Activated CD4-positive, alpha-beta T cell treated with anti-CD3 and anti-CD28 coated beads, Interleukin-2, amount 10 ng/mL, durations not matched to agents 7 days and 5 days (primary cell): ENCODE measurements at places on chromosomes 1 and 21. TPM values are rescaled to one million over a fixed set of nuclear protein-coding genes. Genes with fewer than 3 reads are reported as not detected.
A peak's percentile ranks its signal among the peaks of the same experiment; 100 is the strongest.

DNA sequence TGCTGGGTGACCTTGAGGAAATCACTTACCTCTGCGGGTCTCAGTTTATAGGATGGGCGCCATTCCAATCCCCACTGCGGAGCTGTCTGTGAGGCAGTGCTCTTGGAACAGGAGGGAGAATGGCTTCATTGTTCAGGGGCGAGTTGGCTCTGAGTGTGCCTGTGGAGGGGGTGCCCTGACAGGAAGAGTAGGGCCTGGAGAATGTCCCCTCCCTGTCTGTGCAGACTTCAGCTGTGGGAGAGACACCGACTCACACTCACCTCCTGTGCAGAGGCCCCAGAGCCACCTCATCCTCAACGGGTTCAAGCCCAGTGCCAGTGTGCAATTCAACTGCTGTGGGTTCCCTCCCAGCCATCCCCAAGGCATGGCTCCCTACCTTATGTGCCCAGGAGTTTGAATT lies 17.1 kb downstream of the ADORA1 start:
- H3K36me3 ChIP-seq: no peaks in the 10 kb centered on the region
- no peak for DNase-seq
- H3K4me3 ChIP-seq: no peak overlapping the region
- no peaks in the 10 kb centered on the region for H3K27me3 ChIP-seq
- no peak overlapping the region for H3K27ac ChIP-seq

- H3K36me3 ChIP-seq: peaks cover 4% of the 10 kb centered on the region
- no peaks in the 10 kb centered on the region for H3K27me3 ChIP-seq
- peaks cover 28% of the 10 kb centered on the region for H3K4me1 ChIP-seq
- no peak overlapping the region for H3K4me3 ChIP-seq
- DNase-seq: no peak
- no peak overlapping the region for H3K27ac ChIP-seq
These were observed 40.0 kb downstream of the MEF2D start for GRCh38 chr1:156460525-156460924.

- H3K4me3 ChIP-seq: no peak overlapping the region
- no peaks in the 10 kb centered on the region for H3K4me1 ChIP-seq
- H3K36me3 ChIP-seq: no peaks in the 10 kb centered on the region
- peaks cover 37% of the 10 kb centered on the region for H3K27me3 ChIP-seq
These were observed 10.1 kb upstream of the GNG12 start for GRCh38 chr1:67843331-67843730.

- no peak for DNase-seq
- peak overlapping the region; percentile 44 for H3K27ac ChIP-seq
- no peak overlapping the region for H3K4me3 ChIP-seq
- peaks cover 30% of the 10 kb centered on the region for H3K4me1 ChIP-seq
- H3K27me3 ChIP-seq: no peaks in the 10 kb centered on the region
These were observed 27.0 kb downstream of the DISC1 start for GRCh38 chr1:231653632-231654031.

- peaks cover 9% of the 10 kb centered on the region for H3K4me1 ChIP-seq
- no peak for DNase-seq
- no peaks in the 10 kb centered on the region for H3K27me3 ChIP-seq
- H3K4me3 ChIP-seq: no peak overlapping the region
- no peaks in the 10 kb centered on the region for H3K36me3 ChIP-seq
These were observed 859 bp upstream of the ANGPTL1 start for GRCh38 chr1:178871551-178872320.

DNA sequence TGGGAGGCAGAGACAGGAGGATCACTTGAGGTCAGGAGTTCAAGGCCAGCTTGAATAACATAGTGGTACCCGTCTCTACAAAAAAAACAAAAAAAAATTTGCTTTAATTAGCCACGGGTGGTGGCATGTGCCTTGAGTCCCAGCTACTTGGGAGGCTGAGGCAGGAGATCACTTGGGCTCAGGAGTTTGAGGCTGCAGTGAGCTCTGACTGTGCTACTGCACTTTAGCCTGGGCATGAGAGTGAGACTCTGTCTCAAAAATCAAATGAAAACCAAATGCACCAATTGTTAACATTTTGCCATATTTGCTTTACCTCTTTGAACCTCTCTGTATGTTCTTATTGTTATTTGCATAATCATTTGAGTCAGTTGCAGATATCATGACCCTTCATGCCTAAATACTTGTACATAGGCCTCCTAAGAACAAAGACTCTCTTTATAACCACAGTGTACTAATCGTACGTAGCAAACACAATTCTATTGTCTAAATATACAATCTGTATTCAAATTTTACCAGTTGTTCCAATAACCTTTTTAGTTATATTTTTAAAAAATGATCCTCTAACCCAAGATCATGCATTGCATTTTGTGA lies 8.5 kb upstream of the NID1 start:
- no peak overlapping the region for H3K27ac ChIP-seq
- no peak overlapping the region for H3K4me3 ChIP-seq
- no peaks in the 10 kb centered on the region for H3K4me1 ChIP-seq
- H3K27me3 ChIP-seq: peaks cover 7% of the 10 kb centered on the region

GRCh38 chr1:93967306-93967705 lies 58.1 kb upstream of the GCLM start:
- H3K27ac ChIP-seq: no peak overlapping the region
- no peak for DNase-seq
- no peaks in the 10 kb centered on the region for H3K27me3 ChIP-seq
- H3K4me3 ChIP-seq: no peak overlapping the region
- no peaks in the 10 kb centered on the region for H3K36me3 ChIP-seq

DNA sequence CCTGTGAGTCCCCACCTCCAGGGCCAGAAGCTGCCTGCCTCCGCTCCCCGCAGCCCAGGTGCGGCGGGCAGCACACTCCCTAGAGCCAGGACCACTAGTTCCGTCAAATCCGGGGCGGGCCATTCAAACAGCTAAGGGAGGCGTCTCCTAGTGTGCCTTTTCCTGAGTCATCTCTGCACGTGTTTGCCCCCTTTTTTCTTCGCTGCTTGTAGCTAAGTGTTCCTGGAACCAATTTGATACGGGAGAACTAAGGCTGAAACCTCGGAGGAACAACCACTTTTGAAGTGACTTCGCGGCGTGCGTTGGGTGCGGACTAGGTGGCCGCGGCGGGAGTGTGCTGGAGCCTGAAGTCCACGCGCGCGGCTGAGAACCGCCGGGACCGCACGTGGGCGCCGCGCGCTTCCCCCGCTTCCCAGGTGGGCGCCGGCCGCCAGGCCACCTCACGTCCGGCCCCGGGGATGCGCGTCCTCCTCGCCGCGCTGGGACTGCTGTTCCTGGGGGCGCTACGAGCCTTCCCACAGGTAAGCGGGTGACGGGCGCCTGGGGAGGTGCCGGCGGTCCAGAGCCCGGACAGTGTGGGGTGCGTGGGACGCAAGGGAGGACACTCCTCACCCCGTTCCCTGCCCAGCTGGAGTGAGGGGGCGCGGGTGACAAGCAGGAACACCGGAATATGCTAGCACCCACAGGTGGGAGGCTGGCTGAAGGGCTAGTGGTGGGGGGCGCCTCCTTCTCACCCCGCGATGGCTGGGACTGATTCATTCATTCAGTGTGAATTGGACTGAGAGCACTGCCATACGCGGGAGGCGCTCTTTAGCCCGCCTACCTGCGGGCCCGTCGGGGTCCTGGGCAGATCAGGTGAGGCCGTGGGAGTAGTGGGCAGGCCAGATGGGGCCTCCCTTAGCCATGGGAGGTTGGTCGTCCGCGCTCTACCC lies at the start of gene TNFRSF8:
TSS of gene TNFRSF8 (plus strand) at position 163 of the 932 bp plus-strand sequence. CDS start at position 459, 296 bp downstream.
- peak; percentile 43 for DNase-seq
- H3K27ac ChIP-seq: peak within 1 kb of the TSS; percentile 65
- peaks cover 26% of the 10 kb centered on the region for H3K27me3 ChIP-seq
- peaks cover 59% of the 10 kb centered on the region for H3K4me1 ChIP-seq

GRCh38 chr1:224733027-224733911 lies 117.2 kb downstream of the CNIH3 start:
- H3K4me1 ChIP-seq: peaks cover 22% of the 10 kb centered on the region
- H3K4me3 ChIP-seq: no peak overlapping the region
- H3K27me3 ChIP-seq: peaks cover 8% of the 10 kb centered on the region
- no peak for DNase-seq
- no peak overlapping the region for H3K27ac ChIP-seq

- DNase-seq: no peak
- no peaks in the 10 kb centered on the region for H3K4me1 ChIP-seq
- no peak overlapping the region for H3K27ac ChIP-seq
- peaks cover 24% of the 10 kb centered on the region for H3K36me3 ChIP-seq
- peaks cover 3% of the 10 kb centered on the region for H3K27me3 ChIP-seq
These were observed 19.9 kb upstream of the HMGCL start for GRCh38 chr1:23845163-23845562.

- H3K27me3 ChIP-seq: peaks cover 48% of the 10 kb centered on the region
- peaks cover 30% of the 10 kb centered on the region for H3K4me1 ChIP-seq
- peaks cover 2% of the 10 kb centered on the region for H3K36me3 ChIP-seq
- DNase-seq: peak; percentile 80
These were observed 10.3 kb downstream of the INSRR start for GRCh38 chr1:156848461-156849150.

DNA sequence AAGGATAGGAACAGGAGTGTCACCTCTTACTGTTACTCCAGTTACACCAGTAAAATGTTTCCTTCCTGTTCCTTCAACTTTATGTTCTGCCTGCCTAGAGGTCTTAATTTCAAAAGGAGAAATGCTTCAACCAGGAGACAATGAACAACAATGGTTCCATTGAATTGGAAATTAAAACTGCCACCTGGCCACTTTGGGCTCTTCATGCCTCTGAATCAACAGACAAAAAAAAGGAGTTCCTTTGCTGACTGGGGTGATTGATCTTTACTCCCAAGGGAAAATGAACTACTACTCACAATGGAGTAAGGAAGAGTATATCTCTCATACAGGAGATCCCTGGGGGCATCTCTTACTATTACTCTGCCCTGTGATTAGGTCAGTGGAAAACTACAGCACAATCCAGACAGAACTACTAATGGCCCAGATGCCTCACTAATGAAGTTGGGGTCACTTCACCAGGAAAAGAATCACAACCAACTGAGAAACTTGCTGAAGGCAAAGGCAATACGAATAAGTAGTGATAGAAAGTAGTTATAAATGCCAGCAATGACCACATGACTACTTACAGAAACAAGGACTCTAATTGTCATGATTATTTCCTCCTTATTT lies 76.6 kb upstream of the PRDX6 start:
- H3K27me3 ChIP-seq: no peaks in the 10 kb centered on the region
- peaks cover 2% of the 10 kb centered on the region for H3K36me3 ChIP-seq
- no peak overlapping the region for H3K4me3 ChIP-seq
- H3K27ac ChIP-seq: no peak overlapping the region

DNA sequence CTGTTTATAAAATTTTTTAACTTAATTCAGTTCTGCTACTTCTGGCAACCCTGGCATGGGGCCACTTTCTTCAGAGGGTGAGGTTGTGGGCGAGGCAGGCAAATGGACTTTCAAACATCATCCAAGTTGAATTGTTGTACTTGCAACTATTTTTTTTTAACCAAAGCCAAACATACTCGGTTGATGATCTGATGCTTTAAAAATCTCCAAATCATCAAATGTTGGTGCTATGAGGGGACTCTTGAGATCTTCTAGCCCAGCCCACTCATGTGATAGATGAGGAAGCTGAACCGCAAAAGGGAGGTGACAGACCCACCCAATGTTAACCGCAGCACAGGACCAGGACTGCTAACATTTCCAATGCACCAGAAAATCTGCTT lies 6.7 kb downstream of the SLC1A7 start:
- H3K36me3 ChIP-seq: peaks cover 3% of the 10 kb centered on the region
- no peak for DNase-seq
- H3K27me3 ChIP-seq: no peaks in the 10 kb centered on the region
- H3K27ac ChIP-seq: no peak overlapping the region
- no peak overlapping the region for H3K4me3 ChIP-seq
- no peaks in the 10 kb centered on the region for H3K4me1 ChIP-seq

- H3K27ac ChIP-seq: no peak overlapping the region
- no peaks in the 10 kb centered on the region for H3K27me3 ChIP-seq
- H3K4me1 ChIP-seq: peaks cover 12% of the 10 kb centered on the region
- no peaks in the 10 kb centered on the region for H3K36me3 ChIP-seq
- no peak for DNase-seq
These were observed 47.9 kb upstream of the PRKACB start for GRCh38 chr1:84096176-84096575.

- no peak for DNase-seq
- H3K27me3 ChIP-seq: peaks cover 28% of the 10 kb centered on the region
- no peak overlapping the region for H3K4me3 ChIP-seq
- H3K36me3 ChIP-seq: no peaks in the 10 kb centered on the region
These were observed 6.5 kb downstream of the INSRR start for GRCh38 chr1:156852418-156852874.

DNA sequence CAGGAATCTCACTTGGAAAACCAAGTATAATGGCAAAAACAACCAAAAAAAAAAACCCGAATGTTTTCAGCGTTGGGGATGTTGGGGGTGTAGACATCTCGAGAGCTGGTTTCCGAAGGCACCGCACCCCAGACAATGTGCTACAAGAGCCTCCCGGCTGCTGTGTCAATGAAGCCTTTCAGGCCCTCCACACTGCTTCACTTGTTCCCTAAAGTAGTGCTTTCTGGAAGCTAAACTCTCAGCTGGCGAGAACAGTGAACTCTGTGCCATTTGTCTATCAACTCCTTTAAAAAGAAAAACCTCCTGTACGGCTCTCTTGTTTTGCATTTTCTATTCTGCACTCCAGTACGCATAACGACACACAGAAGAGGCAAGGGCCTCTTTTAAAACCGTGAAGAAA lies 32.5 kb downstream of the PLEKHO1 start:
- H3K27ac ChIP-seq: no peak overlapping the region
- no peaks in the 10 kb centered on the region for H3K36me3 ChIP-seq

DNA sequence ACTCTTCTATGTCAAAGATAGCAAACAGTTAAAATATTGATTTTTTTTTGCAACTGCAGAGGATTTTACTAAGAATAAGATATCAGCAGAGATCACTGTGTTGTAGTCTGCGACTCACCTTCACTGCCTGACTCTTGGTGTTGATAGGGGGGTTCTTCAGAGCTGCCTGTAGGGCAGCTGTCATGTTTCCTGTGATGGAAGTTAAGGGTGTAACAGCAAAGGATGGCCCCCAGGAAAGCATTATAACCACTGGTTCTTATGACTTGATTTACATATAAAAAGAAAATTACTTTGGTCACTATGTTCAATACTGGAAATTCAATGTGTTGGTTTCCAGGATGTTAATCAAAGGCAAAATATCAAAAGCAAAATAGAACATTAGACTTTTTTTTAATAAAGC lies 2.6 kb downstream of the ARPC5 start:
- no peak for DNase-seq
- H3K4me1 ChIP-seq: peaks cover 54% of the 10 kb centered on the region

GRCh38 chr1:81326212-81326611 lies 474.5 kb upstream of the ADGRL2 start:
- H3K27ac ChIP-seq: no peak overlapping the region
- no peak for DNase-seq
- H3K4me3 ChIP-seq: no peak overlapping the region
- no peaks in the 10 kb centered on the region for H3K36me3 ChIP-seq
- no peaks in the 10 kb centered on the region for H3K4me1 ChIP-seq
- no peaks in the 10 kb centered on the region for H3K27me3 ChIP-seq

- no peak overlapping the region for H3K4me3 ChIP-seq
- no peak overlapping the region for H3K27ac ChIP-seq
- no peaks in the 10 kb centered on the region for H3K4me1 ChIP-seq
These were observed 50.0 kb downstream of the CACHD1 start for GRCh38 chr1:64519901-64520300.

Gene CNR2
- total RNA-seq: 0.04 TPM

Gene TNFSF4
- total RNA-seq: 2.2 TPM

Gene FMO4
- 1.7 TPM for total RNA-seq

Gene PLPPR4
- not detected for total RNA-seq

Gene FCRL6
- 0.15 TPM for total RNA-seq

Gene GPR137B
- total RNA-seq: 5.0 TPM

Gene S100A1
- not detected for total RNA-seq

Gene RUNX1
- 54.0 TPM for total RNA-seq
